NCI-H2081 (cell line): ENCODE measurements at places on chromosomes 16 and 17.
A peak's percentile ranks its signal among the peaks of the same experiment; 100 is the strongest.

DNA sequence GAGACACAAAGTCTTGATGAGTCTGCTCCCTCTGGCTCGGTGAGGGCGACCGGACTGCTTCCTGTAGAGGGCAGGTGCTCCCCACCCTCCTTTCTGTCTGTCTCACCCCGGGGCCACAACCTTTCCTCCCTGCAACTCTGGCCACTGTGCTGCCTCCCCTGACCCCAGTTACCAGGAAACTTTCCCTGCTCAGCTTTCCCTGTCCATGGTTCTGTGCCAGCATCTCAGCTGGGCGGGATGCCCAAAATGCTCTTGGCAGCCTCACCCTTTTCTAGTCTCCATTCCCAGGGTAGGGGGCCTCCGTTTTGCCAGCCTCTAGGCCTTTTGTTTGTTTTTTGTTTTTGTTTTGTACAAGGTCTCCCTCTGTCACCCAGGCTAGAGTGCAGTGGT lies 1.4 kb downstream of the PLD2 start:
- DNase-seq: no peak

GRCh38 chr17:67493812-67494211 lies 116.7 kb downstream of the PITPNC1 start:
- DNase-seq: no peak

GRCh38 chr17:42329025-42329976 lies 41.0 kb downstream of the STAT5A start:
- no peak for DNase-seq

GRCh38 chr17:83099570-83100181 lies 20.3 kb downstream of the METRNL start:
- peak; percentile 32 for DNase-seq
